ENCODE measurements at places on chromosomes 6 and 20. TPM values are rescaled to one million over a fixed set of nuclear protein-coding genes. Genes with fewer than 3 reads are reported as not detected.

DNA sequence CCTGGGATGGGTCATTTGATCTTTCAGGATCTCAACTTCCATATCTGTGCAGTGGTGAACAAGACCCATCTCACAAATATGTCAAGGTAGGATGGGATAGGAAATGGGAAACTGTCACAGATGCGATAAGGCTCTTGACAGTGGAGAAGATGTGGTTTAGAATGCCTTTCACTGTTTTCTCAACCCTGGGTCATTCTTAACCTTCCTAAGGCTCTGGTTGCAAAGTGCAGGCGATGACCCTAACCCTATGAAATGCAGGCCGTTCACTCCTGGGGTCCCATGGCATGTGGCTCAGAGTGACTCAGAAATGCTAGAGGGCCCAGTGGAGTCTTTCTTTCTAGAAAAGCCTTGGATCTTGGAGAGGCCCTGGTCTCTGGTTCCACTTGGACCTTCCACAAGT, 61.7 kb downstream of the FOXA2 start:
- no peak overlapping the region for H3K27ac ChIP-seq
- H3K4me1 ChIP-seq, result no peaks in the 10 kb centered on the region
- H3K36me3 ChIP-seq, result no peaks in the 10 kb centered on the region
- no peak overlapping the region for H3K4me3 ChIP-seq
- DNase-seq, result no peak

The TRIM39 gene
- 30.9 TPM for total RNA-seq

GRCh38 chr6:68126089-68126749, 508.9 kb upstream of the ADGRB3 start:
- H3K4me1 ChIP-seq, result no peaks in the 10 kb centered on the region
- no peak for DNase-seq
- no peaks in the 10 kb centered on the region for H3K36me3 ChIP-seq
- H3K27me3 ChIP-seq, result no peaks in the 10 kb centered on the region
- H3K27ac ChIP-seq, result no peak overlapping the region
- H3K4me3 ChIP-seq, result no peak overlapping the region

DNA sequence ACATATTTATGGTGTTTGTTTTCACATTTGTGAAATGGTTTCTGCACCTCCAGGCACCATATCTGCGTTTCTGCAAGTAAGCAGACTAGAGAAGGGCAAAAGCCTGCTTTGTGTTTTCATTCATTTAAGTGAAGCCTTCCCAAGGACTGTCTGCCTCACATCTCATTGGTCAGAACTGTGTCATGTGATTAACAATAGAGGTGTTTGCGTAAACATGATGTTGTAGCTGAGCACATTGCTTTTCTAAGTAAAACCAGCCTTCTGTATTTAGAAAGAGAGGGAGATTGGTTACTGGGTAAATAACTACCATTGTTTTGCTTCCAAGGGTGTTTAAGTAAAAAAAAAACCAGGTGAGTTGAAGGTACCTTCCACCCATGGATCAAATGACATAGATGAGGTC, 39.7 kb downstream of the SH3BGRL2 start:
- no peaks in the 10 kb centered on the region for H3K27me3 ChIP-seq
- no peaks in the 10 kb centered on the region for H3K36me3 ChIP-seq
- no peak for DNase-seq
- H3K4me3 ChIP-seq, result no peak overlapping the region

- H3K27ac ChIP-seq, result no peak overlapping the region
- no peak overlapping the region for H3K4me3 ChIP-seq
- no peaks in the 10 kb centered on the region for H3K4me1 ChIP-seq
- no peak for DNase-seq
- H3K36me3 ChIP-seq, result no peaks in the 10 kb centered on the region
Observed at GRCh38 chr6:7806711-7807110, 80.8 kb downstream of the BMP6 start.

The TBX18 gene
- 85.4 TPM for total RNA-seq

GRCh38 chr20:20277894-20278335, 90.0 kb upstream of the INSM1 start:
- no peaks in the 10 kb centered on the region for H3K36me3 ChIP-seq
- no peak overlapping the region for H3K27ac ChIP-seq
- no peak overlapping the region for H3K4me3 ChIP-seq
- no peaks in the 10 kb centered on the region for H3K4me1 ChIP-seq
- H3K27me3 ChIP-seq, result no peaks in the 10 kb centered on the region

The ZBTB24 gene
- total RNA-seq, result 9.5 TPM

- DNase-seq, result no peak
- no peak overlapping the region for H3K27ac ChIP-seq
- H3K27me3 ChIP-seq, result no peaks in the 10 kb centered on the region
- no peak overlapping the region for H3K4me3 ChIP-seq
- no peaks in the 10 kb centered on the region for H3K4me1 ChIP-seq
Observed at GRCh38 chr20:45647441-45648050, 16.5 kb upstream of the WFDC9 start.

GRCh38 chr6:123564361-123564760, 72.4 kb downstream of the TRDN start:
- H3K27me3 ChIP-seq, result no peaks in the 10 kb centered on the region
- no peaks in the 10 kb centered on the region for H3K36me3 ChIP-seq
- DNase-seq, result no peak
- H3K4me1 ChIP-seq, result no peaks in the 10 kb centered on the region

The FAM162B gene
- total RNA-seq, result 2.3 TPM

DNA sequence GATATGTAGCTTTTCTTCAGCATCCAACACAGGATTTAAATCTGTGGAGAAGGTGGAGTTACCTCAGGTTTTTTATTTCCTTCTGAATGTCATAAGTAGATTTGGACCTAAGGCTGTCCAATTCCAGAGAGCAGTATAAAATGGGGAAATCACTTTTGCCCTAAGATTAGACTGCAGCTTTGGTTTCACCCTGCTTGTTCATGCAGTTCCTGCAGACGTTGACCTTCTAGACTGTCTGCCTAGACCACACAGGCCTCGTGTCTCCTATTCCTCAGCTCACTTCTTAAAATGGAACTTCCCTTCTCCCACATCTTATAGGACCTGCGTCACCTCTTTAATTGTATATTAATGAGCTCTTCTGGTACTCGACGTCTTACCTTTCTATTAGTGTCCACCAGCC, 26.0 kb upstream of the C6orf62 start:
- no peak overlapping the region for H3K27ac ChIP-seq
- H3K27me3 ChIP-seq, result no peaks in the 10 kb centered on the region
- H3K36me3 ChIP-seq, result no peaks in the 10 kb centered on the region
- H3K4me3 ChIP-seq, result no peak overlapping the region
- H3K4me1 ChIP-seq, result peaks cover 9% of the 10 kb centered on the region

The IFT52 gene
- total RNA-seq, result 17.6 TPM

- peaks cover 27% of the 10 kb centered on the region for H3K4me1 ChIP-seq
- no peaks in the 10 kb centered on the region for H3K27me3 ChIP-seq
- H3K27ac ChIP-seq, result peak overlapping the region; percentile 71
- no peak for DNase-seq
- H3K36me3 ChIP-seq, result no peaks in the 10 kb centered on the region
Observed at GRCh38 chr20:48824830-48825565, 2.8 kb downstream of the PREX1 start.

The SMLR1 gene
- total RNA-seq, result not detected

GRCh38 chr6:101517632-101518031, 124.1 kb downstream of the GRIK2 start:
- H3K27ac ChIP-seq, result no peak overlapping the region
- DNase-seq, result no peak
- H3K27me3 ChIP-seq, result no peaks in the 10 kb centered on the region
- no peaks in the 10 kb centered on the region for H3K4me1 ChIP-seq

The CD93 gene
- total RNA-seq, result 99.2 TPM

DNA sequence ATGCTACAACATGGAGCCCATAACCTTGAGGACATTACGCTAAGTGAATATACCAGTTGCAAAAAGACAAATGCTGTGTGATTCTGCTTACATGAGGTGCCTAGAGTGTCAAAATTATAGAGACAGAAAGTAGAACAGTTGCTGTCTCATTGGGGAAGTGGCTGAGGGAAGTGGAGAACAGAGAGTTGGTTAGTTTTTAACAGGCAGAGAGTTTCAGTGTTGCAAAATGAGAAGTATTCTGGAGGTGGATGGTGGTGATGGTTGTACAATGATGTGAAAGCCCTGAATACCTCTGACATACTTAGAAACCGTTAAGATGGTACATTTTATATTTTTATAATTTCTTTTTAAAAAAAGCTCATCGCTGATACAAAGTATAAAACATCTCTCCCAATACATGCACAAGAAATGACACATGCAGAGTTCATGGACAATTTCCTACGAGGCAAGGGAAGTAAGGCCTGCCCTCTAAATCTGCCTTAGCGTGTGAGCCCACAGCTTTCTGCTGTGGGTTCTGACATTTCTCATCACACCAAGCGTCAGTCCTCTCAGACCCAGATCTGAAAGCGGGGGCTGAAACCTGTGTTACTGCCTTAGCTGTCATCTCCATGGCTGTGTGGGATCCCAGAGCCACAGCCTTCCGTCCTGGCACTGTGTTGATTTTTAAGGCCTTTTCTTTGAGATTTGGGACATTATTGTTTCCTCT, 126.0 kb downstream of the RNASET2 start:
- H3K36me3 ChIP-seq, result no peaks in the 10 kb centered on the region
- no peak overlapping the region for H3K4me3 ChIP-seq
- H3K27ac ChIP-seq, result no peak overlapping the region
- H3K4me1 ChIP-seq, result no peaks in the 10 kb centered on the region
- no peak for DNase-seq
- H3K27me3 ChIP-seq, result no peaks in the 10 kb centered on the region

DNA sequence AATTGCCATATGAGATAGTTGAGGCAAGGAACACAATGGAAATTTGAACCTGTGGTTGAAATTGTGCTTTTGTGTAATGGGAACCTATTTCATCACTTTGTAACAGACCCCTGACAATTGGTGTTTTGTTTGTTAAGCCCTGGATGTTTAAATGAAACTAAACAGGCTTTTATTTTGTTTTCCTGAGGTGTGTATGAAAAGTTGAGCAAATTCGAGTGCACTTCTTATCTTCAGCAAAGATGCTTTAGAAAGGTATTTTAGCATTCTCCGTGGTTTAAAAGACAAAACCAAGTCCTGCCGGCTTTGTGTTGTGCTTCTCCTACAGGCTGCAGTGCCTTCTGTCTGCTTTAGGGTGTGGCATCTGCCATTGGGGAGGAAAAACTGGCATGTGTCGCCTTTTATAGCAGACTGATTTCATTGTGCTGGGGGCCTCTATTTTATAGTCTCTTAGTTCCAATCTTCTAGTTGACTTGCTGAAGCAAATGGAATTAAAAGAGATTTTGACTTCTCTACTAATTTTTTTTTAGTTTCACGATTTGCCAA, 2.2 kb upstream of the ARID1B start:
- no peaks in the 10 kb centered on the region for H3K36me3 ChIP-seq
- no peak for DNase-seq
- peak overlapping the region; percentile 93 for H3K27ac ChIP-seq
- H3K4me1 ChIP-seq, result peaks cover 27% of the 10 kb centered on the region

- no peaks in the 10 kb centered on the region for H3K4me1 ChIP-seq
- H3K36me3 ChIP-seq, result no peaks in the 10 kb centered on the region
- DNase-seq, result no peak
Observed at GRCh38 chr6:8277769-8278168, 157.6 kb downstream of the SLC35B3 start.

DNA sequence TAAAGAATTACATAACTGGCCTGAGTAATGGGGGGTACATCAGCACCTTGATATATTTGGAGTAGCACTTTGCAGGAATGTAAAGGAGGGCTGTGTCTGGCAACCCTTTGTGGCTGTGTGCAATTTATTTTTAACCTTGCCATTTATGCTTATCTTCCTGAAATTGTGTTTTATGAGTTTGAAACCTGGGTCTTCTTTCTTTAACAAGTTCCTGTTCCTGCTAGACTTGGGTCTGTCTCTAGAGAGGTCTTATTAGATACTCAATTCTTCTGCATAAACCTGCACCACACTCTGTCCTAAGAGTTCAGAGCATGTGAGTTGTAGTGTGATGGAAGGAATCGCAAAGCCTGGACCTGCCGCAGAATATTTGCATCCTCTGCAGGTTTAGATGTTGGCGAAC, 181.0 kb downstream of the JARID2 start:
- H3K4me1 ChIP-seq, result peaks cover 34% of the 10 kb centered on the region
- no peaks in the 10 kb centered on the region for H3K27me3 ChIP-seq
- DNase-seq, result no peak
- no peak overlapping the region for H3K27ac ChIP-seq
- H3K36me3 ChIP-seq, result no peaks in the 10 kb centered on the region

- peaks cover 71% of the 10 kb centered on the region for H3K4me1 ChIP-seq
- no peaks in the 10 kb centered on the region for H3K27me3 ChIP-seq
- peak overlapping the region; percentile 47 for H3K4me3 ChIP-seq
- H3K27ac ChIP-seq, result peak overlapping the region; percentile 94
- DNase-seq, result peak; percentile 49
- peaks cover 14% of the 10 kb centered on the region for H3K36me3 ChIP-seq
Observed at GRCh38 chr20:45337367-45338120, 10.7 kb downstream of the SDC4 start.

- H3K4me3 ChIP-seq, result no peak overlapping the region
- no peaks in the 10 kb centered on the region for H3K36me3 ChIP-seq
- no peak overlapping the region for H3K27ac ChIP-seq
Observed at GRCh38 chr6:3389390-3390167, 67.3 kb downstream of the SLC22A23 start.

The PPP1R14C gene
- 0.95 TPM for total RNA-seq

All from thoracic aorta (tissue), 2 donors.